ENCODE measurements at places on chromosomes 5 and 9.

GRCh38 chr5:9892696-9893095 is 262.5 kb upstream of the TAS2R1 start:
- no peak for DNase-seq

DNA sequence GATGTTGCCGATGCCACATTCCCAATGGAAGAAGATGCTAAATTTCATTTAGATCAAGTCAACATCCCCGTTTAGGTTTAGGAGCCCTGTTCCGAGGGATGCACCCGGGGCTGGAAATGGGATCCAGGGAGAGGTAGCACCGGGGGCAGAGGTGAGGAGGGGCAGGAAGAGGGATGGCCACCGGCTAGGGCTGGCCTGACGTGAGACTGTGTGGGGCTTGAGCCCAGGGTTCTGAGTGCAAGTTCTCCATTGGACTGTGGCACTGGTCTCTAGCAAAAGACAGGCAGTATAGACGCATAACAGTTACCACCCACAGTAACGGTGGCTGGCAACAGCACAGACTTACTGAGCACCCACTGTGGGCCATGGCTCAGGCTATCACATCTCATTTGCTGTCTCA is 209.0 kb upstream of the MVB12B start:
- no peak for DNase-seq

DNA sequence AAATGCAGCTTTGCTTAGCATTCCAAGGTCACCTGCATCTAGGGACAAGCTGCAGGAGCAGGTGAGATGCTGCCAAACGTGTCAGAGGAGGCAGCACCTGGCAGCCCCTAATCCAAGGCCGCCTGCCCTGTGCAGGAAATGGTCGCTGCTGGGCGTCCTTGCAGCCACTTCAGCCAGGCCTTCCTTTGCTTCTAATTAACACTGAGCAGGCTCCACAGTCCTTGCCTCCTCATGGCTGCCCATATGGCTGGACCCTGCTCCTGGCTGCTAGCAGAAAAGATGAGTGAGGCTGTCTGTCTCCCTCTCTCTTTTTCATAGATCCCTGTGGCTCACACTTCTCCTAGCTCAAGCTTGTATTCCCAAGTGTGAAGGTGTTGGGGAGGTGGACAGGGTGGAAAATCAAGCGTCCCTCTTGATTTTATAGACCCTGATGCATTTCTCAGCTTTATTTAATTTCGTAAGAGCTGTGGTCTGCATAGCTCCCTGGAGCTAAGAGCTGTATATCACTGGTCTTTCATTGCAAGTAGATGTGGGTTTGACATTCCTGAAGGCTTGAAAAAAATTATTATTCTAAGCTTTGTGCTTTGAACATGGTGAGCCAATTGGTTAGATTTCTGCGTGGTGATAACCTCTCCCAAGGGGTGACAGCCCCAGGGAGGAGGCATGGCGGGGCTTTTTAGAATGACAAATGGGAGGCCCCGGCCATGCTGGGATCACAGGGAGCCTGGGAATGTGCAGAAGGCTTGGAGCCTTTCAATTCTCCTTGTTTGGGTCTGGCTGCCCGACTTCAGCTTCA is 193.8 kb downstream of the SLIT3 start:
- no peak for DNase-seq

DNA sequence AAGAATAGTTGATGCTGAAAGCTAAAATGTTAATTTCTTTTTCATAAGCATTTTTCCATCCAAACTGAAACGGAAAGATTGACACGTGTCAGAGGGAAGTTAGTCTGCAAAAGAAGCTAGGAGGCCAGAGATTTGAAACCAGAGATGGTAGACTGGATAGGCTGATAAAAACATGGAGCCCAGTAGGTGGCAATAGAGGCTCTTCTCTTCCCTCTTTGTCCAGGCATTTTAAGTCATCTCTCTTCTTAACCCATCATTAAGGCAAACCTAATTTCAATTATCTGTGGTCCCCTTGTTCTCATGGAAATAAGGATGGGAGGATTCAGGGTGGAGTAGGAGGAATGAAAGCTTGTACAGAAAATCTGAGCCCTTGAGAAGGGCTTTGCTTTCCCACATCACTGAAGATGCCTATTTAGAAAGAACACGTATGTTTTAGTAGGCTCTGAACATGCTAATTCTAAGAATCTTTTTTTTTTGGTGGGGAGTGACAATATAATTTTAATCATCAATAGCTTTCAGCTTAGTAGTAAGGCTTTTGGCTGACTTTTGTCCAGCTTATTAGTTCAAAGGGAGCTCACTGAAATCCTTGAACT is 66.6 kb downstream of the ZNF474 start:
- DNase-seq = no peak

DNA sequence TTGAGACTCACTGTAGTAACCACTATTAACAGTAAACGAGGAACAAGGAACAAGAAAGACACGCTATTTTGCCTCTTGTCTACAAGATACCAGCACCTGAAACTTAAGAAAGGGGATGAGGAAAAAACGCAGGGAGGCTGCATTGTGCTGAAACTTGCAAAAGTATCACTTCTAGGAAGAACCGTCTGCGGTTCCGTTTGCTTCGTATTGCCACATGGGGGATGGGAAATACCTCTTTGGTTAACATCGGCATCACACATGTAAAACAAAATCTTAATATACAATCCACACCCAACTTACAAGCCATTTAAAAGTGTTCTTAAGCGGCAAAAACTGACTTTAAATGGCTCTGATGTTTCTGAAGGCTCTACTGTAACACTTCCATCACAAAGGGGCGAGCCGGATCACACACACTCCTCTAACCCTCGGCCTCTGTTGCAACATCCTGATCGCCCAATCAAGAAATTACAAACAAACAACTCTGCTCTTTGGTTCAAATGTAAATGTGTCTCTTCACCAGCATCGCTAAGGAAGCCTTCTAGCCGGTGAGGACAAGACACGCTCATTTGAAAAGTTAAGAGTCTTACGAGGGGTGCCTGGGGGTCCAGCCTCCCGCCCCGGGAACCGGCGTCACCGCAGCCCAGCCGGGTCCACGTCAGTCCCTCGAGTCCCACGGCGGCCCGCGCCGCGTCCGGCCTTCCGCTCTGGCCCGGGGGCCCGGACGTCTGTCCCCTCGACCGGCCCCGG is 621 bp downstream of the SEC16A start:
- DNase-seq = peak; percentile 23

- no peak for DNase-seq
Observed at GRCh38 chr9:131117121-131117761, 8.1 kb upstream of the NUP214 start.

DNA sequence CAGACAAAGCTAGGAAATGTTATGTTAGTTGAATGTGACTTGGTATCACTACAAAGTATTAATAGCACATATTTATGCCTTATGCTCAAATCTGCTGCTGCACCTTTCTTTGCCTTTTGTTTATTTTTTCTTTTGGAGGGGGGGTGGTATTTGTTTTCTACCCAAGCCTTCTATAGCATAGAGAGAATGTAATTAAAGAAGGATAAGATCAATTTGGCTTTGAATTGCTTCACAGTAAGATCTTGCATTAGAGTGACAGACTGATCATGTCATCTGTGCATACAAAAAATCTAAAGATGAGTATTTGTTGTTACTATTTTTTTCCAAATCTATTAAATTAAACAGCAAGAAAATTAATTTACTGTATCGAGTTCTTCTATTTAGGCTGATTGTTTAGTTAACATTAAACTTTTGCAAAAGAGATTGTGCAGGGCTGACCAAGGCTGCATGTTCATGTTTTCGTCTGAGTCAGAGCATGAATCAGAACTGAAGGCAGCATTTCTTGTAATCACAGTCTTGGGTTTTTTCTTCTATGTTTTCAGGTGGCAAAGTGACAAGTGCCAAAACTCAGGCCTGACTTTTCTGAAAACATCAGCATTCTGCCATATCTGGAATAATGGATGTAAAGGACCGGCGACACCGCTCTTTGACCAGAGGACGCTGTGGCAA is 1007.1 kb upstream of the WWC1 start:
- no peak for DNase-seq

DNA sequence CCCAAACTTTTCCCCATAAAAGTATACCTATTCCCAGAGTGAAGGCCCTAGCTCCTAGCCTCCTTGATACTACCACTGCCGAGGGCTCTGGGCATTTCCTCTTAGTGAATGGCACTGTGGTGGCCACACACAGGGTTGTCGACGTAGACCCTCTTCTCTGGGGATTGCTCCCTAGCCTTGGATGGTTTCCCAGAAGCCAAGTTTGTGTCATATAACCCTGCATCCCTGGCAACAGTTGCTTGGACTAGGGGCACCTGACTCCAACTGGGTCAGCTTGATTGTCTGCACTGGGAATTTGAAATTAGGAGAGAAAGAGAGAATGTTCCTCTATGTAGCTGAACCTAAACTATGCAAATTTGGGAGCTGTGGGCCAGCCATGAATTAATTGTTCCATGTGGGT is 32.3 kb upstream of the KIF2A start:
- DNase-seq = no peak

DNA sequence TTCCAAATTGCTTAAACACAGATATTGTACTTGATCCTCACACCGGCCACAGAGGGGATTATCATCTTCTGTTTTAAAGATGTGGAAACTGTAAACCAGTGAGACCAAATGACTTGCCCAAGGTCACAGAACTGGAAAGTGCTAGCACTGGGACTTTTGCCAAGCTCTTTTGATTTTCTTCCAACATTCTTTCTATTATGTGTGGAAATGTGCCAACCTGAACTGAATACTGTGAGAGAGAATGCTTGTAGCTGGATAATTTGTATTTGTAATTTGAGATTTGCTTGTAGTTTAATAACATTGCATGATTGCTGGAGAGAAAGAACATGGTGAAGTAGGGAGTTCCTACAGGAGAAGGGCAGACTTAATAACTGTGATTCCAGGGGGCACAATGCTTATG is 977.9 kb upstream of the NUDT12 start:
- DNase-seq = no peak

Data from activated naive CD8-positive, alpha-beta T cell treated with anti-CD3 and anti-CD28 coated beads, Interleukin-2, amount 50 U/mL, for 24 hours (primary cell).